Nephron progenitor cell (in vitro differentiated cells): ENCODE measurements at places on chromosomes 6 and 20.
A peak's percentile ranks its signal among the peaks of the same experiment; 100 is the strongest.

GRCh38 chr6:154954347-154954746 is 40.8 kb upstream of the TIAM2 start:
- no peak for DNase-seq

GRCh38 chr20:45890077-45890984 is 677 bp downstream of the NEURL2 start:
- DNase-seq: peak; percentile 85

GRCh38 chr6:33343953-33344611 is 26.5 kb upstream of the ZBTB22 start:
- DNase-seq: no peak

- DNase-seq: no peak
Observed at GRCh38 chr20:22556565-22557056, 27.8 kb downstream of the FOXA2 start.

GRCh38 chr20:64082126-64082731 is 2.0 kb downstream of the LKAAEAR1 start:
- peak; percentile 41 for DNase-seq

- DNase-seq: no peak
Observed at GRCh38 chr20:35774391-35774790, 2.6 kb downstream of the PHF20 start.

- DNase-seq: no peak
Observed at GRCh38 chr6:154458565-154459470, 51.7 kb downstream of the CNKSR3 start.

GRCh38 chr6:4318321-4318720 is 182.9 kb upstream of the ECI2 start:
- no peak for DNase-seq

- DNase-seq: no peak
Observed at GRCh38 chr20:10626896-10627295, 46.9 kb downstream of the JAG1 start.

DNA sequence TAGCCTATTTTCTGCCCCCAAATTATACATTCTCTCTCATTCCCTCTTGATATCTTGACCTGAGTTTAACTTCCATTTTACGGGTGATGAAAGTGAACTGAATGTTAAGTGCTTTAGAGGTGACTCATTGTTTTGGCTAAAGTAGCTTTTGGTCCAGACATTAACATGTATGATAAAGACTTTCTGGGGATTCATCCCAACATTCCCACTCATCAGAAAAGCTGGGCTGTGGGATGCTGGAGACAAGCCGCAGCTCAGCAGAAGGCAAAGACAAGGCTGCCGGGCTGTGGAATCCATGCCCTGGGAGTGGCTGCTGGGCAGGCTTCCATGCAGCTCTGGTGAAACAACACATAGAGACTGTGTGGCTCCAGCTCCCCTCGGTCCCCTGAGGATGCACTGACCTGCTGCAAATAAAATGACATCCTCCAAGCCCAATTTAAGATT is 89.9 kb upstream of the SYNDIG1 start:
- no peak for DNase-seq

GRCh38 chr6:74588094-74588832 is 617.6 kb downstream of the COL12A1 start:
- DNase-seq: no peak

- no peak for DNase-seq
Observed at GRCh38 chr6:81204731-81205130, 547.8 kb downstream of the TENT5A start.

GRCh38 chr6:21633511-21634109 is 40.1 kb downstream of the SOX4 start:
- no peak for DNase-seq

GRCh38 chr6:29637247-29637646 is 4.3 kb upstream of the GABBR1 start:
- DNase-seq: no peak

DNA sequence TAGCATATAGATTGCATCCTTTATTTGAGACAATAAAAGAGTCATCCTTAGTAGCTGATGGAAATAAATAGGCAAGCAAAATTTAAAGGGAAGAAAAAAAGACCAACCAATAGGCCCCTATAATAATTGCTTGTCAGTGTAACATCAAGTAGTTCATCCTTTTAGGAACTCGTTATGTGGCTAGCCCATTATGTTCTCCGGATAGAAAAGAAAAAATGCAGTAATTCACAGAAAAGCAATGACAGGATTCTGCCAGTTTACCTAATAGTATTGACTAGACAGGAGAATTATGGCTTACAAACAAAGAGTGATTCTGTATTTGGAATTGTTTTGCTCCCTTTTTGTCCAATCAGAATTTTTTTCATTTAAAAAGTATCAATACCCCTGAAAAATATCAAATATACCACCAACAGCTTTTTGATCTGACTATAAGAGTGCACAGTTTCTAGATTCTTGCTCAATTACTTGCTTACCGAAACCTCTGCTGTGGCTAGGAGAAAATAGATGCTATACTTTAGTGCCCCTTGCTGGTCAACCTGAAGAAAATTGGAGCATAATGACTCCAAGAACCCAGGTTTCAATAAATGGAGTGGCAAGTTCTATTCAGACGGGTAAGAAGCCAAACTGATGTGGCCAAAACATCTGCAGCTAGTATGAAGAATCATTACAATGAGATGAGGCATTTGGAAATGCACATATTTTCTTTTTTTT is 91.5 kb upstream of the SASH1 start:
- no peak for DNase-seq

- no peak for DNase-seq
Observed at GRCh38 chr6:170416303-170416702, 109.7 kb downstream of the FAM120B start.

GRCh38 chr6:11854408-11855165 is 76.0 kb upstream of the ADTRP start:
- no peak for DNase-seq

- DNase-seq: no peak
Observed at GRCh38 chr20:37096415-37097041, 731 bp upstream of the RBL1 start.

- peak; percentile 94 for DNase-seq
Observed at GRCh38 chr20:11890331-11891076, 27.2 kb upstream of the BTBD3 start.

GRCh38 chr6:50717734-50718457 is 4.6 kb downstream of the TFAP2D start:
- no peak for DNase-seq

DNA sequence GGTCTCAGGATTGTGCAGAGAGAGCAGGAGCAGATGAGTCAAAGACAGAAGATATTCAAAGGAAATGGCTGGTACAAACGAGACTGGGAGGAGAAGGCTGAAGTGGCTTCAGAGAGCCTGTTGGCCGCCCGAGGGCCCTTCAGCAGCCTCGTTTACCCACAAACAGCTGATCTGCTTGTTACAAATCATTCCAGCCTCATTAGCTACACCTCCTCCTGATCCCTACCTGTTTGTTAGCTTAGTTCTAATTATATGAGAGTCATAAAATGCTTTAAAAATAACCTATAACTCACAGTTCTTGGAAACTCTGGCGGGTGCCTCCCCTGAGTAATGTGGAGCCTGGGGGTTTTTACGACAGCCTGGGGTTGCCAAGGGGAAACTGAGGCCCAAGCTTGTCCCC is 12.6 kb downstream of the GLP1R start:
- DNase-seq: no peak

DNA sequence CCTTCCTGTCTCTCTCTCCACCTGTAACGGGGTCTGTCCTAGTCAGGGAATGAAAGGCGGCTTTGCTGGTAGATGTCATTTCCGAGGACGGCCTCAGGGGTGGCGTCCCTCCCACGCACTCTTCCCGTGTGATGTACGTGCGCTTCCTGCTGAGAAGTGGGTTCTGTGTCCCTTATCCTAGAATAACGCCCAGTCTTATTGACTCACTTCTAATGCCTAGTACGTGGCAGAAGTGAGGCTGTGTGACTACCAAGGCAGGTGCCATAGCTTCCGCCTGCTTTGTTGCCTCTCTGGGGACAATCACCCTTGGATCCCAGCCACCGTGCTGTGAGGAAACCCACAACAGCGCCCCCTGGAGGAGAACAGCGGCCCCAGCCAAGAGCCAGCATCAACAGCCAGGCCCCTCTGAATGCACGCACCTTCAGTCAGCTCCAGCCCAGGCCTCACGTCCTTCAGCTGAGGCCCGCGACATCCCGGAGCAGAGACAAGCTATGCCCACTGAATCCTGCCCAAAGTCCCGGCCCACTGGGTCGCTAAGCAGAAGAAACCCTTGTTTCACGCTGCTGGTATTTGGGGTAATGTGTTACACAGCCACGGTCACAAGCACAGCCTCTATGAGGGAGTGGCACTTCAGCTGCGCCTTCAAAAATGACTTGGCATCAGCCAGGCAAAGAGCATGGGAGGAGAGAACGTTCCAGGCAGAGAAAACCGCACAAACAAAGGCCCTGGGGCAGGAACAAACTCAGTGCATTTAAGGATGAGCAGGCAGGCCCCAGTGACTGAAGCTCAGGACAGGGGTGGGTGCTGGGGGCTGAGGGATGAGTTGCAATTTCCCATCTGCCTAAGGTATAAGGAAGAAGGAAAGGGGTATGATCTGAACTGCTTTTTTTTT is 224.2 kb downstream of the NFATC2 start:
- peak; percentile 84 for DNase-seq
